ENCODE measurements at places on chromosomes 4 and X.

DNA sequence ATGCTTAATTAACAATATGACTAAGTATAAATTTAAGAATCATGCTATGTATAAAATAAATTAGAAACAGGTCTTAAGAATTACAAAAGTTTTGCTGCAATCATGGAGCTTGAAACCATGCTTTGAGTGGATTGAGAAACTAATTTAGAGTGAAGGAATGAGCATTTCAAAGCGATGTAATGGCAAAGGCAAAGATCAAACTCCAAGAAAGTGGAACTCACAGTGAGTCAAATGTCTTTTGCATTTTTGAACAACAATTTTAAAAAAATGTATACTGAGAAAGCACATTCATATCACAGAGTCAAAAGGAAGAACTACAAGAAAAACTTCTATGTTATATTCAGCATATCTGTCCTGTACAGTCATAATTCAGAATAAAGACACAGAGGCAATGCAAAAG lies 6.6 kb downstream of the GPRIN3 start:
- DNase-seq, result no peak

DNA sequence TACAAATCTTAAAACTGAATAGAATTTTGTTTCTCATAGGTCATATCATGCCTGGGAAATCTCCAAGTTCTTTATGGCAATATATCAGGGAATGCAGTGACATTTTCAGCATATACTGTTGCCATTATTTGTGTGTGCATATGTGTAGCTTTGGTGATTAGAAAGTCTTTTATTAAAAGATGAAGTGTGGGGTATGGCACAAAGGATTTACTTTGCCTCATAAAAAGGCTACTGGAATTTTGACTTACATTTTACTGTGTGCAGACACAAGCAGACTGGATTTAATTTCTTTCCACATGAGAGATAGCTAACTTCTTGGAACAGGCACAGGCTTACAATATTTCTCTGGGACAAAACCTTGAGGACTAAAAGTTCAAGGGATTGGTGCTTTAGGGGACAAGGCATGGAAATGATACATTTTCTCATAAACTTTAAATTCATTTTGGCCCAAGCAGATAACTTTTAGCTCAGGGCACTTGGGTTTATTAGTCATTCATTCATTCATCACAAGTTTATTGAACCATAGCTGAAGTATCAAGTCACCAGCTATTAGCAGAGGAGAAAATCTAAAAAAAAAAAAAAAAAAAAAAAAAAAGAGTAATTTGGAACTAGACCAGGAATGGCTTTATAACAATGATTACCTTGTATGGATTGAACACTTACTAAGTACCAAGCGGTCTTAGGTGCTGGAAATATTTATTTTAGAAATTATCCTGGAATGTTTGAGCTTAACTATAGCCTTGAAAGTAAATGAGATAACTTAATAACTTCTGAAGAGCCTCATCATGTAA lies 191.5 kb downstream of the SLIT2 start:
- DNase-seq, result no peak

DNA sequence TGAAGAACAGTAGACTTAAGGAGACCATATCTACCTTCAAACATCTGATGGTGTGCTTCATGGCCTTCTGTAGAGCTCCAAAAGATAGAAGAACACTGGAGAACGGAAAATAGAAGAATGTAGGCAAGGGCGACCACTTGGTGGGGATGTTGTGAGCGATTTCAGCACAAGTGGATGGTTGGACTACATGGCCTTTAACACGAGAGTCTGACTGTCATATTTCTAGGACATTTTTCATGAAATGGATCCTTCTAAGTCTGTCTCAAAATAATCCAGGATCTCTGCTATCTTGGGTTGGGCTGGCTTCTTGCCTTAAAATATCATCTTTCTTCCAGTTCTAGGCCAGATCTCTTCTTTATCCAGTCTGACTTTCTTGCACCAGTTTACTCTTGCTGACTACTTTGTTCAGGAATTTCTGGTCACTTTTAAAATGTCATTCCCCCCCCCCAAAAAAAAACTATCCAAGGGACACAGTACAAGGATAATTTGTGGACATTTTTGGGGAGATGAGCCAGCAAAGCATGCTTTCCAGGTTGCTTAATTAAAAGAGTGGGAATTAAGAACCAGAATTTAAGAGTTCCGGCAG lies 1.2 kb upstream of the MID1IP1 start:
- no peak for DNase-seq

DNA sequence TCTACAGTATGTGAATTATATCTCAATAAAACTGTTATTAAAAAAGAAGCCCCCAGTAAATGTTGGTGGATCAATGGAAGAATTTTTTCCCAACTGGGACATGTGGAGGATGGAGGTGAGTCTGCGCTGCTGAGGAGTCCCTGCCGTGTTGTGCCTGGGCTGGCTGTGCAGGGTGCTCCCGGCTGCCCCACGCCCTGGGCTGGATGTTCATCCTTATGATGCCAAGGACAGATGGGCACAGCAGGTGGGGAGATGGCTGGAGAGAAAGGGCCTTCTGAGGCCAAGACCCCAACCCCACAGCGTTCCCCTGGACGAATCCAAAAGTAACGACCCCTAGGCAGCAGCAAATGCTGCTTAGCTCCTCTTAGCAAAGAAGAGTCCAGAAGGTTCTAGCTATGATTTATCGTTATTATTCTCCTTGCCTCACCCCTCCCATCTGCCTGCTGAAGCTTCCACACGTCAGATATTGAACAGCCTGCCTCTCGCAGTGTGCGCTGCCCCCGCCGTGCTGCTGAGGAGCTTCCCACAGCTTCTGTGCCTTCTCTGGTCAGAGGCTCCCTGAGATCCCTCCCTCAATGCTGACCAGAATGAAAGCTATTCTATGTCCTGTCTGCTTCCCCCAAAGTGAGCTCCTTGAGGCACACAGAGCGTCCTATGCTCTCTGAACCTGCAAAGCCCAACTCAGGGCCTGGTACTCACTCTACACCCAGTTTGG lies 26.5 kb downstream of the HMX1 start:
- DNase-seq, result no peak

DNA sequence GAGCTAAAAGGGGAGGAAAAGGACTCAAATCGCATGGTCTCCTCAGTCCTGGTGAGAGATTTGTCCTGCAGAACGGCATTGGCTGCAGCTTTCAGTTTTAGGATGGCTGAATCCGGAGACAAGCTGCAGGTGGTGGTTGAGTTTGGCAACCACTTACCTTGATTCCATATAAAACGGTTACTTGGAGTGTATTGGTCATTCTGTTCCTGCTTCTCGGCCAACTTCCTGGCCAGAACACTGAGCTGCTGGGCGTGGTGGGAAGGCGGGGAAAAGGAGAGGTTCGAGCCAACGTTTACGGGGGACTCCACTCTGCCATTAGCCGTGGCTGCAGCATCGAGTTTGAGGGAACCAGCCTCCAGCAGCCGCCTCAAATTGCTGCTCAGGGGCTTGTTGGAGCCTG lies 36.1 kb downstream of the ZNF827 start:
- DNase-seq, result no peak

Data from activated naive CD8-positive, alpha-beta T cell treated with anti-CD3 and anti-CD28 coated beads, Interleukin-2, amount 50 U/mL, for 16 hours (primary cell).